CD4-positive, alpha-beta T cell treated with Interleukin-4 for 1 hour (primary cell): ENCODE measurements at places on chromosomes 13 and 19.

- DNase-seq, result no peak
These were observed 7.5 kb downstream of the SUGP2 start for GRCh38 chr19:19025861-19026260.

DNA sequence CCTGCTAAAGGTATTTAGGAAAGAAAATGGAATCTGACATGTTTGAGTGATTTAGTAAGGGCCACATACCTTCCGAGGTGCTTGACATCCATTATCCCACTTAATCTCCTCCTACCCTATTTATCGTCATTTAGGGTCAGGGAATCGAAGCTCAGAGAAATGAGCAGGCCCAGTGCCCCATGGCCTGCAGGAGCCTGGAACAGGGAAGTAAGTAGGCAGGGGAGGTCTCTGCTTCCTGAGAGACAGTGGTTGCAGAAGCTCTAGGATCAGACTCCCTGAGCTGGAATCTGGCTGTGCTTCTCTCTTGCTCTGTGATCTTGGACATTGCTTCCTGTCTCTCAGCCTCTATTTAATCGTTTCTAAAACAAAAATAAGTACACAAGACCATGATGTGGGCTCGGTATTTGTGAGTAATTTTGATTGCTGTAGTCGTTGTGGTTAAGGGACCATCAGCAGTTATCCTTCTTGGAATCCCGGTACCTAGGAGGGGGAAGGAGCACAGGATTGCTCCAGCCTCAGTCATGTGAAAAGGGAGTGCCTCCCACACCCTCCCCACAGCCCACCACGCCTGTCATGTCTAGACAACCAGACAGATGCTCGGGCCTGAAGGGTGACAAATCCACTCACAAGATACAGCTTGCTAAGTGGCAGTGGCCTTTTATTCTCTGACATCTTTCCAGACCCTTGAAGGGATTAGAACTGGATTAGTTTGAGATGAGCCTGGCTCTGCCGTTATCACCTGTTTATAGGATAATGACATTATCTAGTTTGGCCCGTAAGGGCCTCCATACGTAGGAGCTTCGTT, 169.2 kb upstream of the TSHZ3 start:
- no peak for DNase-seq

GRCh38 chr19:41265395-41266153, 1.4 kb downstream of the HNRNPUL1 start:
- DNase-seq, result peak; percentile 11

- DNase-seq, result no peak
These were observed 10.6 kb downstream of the ATP11A start for GRCh38 chr13:112700291-112701060.

DNA sequence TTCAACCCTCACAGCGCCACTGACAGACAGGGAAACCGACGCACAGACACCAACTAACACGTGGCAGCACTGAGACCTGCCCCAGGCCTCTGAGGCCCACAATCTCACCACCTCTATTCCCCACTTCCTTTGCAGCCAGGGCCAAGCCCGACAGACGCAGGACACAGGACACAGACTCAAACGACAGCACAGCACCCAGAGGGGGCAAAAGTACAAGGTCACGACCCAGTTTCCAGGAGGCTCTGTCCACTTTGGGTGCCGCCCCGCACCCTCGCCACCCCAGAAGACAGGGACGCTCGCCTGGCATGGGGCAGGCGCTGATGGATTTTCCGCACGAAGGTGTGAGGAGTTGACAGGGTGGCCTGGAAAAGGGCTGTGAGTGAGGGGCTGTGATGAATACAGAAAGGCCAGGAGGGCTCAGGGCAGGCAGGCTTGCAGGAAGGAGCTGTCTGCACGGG, 48.8 kb downstream of the MLLT1 start:
- DNase-seq, result no peak

GRCh38 chr19:35404879-35405622, 34.2 kb downstream of the GPR42 start:
- DNase-seq, result no peak
